Activated naive CD4-positive, alpha-beta T cell (primary cell): ENCODE measurements at places on chromosomes 1 and 21.
A peak's percentile ranks its signal among the peaks of the same experiment; 100 is the strongest.

DNA sequence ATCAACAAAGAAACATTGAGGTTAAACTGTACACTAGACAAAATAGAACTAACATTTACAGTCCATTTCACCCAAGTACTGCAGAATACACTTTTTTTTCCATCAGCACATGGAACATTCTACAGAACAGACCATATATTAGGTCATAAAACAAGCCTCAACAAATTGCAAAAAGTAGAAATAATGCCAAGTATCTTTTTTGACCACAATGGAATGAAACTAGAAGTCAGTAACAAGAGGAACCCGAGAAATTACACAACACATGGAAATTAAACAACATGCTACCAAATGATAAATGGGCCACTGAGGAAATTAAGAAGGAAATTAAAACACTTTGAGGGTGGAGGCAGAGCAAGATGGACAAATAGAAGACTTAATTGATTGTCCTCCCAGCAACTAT is 8.4 kb upstream of the C1orf185 start:
- DNase-seq = no peak

DNA sequence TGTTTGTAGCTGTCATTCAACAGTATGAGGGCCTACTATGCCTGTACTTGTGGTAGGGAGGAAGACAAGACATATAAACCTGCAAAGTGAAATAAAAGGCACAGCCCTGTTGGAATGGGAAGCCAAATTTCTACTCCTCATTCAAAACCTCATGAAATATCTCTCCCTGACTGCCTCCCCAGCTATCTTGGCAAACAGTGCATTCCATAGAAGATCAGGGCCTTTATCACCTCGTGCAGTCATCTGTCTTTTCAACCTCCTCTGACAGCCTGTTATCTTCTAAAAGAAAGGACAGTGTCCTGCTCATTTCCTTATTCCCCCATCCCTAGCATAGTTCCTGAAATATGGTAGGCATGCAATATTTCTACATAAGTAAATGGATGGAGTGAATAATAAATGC is 71.0 kb downstream of the SH3GLB1 start:
- DNase-seq = no peak

- DNase-seq = no peak
These were observed 10.6 kb upstream of the SIM2 start for GRCh38 chr21:36688324-36688723.

DNA sequence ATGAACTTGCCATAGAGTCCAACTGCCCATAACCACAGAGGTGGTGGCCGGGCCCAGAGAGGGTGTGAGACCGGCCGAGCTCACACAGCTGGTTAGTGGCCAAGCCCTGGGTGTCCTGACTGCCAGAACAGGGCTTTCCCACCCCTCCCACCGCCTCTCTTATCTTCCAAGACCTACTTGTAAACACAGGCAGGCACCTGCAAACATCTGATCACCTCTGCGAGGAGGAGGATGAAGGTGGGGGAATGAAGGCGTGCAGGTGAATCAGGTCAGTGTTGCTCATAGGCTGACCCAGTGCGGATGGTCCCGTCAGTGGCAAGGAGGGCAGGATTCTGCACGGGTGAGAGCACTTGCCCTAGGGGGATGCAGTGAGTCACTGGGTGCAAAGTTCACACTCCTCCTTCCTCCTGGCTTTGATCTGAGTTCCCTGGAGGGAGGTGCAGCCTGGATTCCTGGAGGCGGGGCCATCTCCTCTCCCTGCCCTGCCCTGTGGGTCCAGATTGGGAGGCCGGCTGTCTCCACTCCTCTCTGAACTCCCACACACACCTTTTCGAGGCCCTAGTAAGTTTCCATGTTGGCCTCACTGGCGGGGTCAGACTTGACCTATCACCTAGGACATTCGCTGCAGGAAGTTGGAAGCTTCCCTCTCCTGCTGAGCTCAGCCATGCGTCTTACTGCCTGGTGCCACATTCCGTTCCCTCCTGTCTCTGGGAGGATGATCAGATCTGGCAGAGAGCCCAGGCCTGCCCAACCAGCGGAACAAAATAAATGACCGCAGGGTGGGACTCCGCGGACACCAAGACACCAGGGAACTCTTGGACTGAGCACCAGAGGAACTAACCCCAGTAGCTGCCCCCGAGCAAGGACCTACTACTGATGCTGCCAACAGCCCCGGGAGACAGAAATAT is 7.3 kb downstream of the UQCRHL start:
- no peak for DNase-seq

- DNase-seq = no peak
These were observed 89.5 kb downstream of the ZC3H11B start for GRCh38 chr1:219523411-219523810.

GRCh38 chr21:38772646-38773045 is 33.1 kb upstream of the ETS2 start:
- no peak for DNase-seq

DNA sequence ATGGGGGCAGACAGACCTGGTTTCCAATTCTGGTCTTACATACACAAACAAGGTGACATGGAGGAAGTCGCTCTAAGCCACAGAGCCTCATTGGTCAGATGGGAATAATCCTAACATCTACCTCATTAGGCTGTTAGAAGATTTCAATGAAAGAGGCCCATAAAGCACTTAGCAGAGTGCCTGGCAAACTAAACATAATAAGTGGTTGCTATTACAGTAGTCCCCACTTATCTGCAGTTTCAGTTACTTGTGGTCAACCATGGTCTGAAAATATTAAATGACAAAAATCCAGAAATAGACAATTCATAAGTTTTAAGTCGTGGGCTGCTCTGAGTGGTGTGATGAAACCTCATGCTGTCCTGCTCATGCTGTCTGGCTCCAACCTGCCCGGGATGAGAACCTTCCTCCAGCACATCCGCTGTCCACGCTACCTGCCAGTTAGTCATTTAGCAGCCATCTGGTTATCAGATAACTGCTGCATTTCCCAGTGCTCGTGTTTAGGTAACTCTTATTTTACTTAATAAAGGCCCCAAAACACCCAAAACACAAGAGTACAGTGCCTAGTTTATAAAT is 112.3 kb downstream of the DDX20 start:
- no peak for DNase-seq

DNA sequence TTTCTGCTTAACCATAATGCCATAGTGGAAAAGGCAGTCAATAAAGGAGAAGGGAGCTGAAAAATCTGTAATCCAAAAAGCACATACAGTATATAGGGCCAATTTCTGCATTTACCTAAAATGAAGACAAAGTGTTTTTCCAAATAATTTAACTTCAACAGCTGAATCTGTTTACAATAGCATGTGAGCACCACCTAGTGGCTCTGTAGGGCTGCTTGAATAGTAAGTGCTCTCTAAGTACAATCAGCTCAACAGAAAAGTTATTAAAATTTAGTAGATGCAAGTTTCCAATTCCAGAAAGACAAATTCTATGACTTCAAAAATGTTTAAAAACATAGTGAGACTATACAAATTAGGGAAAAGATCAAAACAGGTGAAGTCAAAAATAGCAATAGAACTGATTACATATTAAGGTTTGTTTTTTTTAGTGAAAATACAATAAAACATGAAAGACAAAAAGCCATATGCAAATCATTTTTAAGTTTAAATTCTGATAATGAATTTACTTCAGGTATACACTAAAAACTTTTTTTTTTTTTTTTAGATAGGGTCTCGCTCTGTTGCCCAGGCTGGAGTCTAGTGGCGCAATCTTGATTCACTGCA is 220.0 kb downstream of the SETD4 start:
- DNase-seq = no peak

GRCh38 chr1:46646844-46647243 is 21.3 kb downstream of the ATPAF1 start:
- DNase-seq = no peak

DNA sequence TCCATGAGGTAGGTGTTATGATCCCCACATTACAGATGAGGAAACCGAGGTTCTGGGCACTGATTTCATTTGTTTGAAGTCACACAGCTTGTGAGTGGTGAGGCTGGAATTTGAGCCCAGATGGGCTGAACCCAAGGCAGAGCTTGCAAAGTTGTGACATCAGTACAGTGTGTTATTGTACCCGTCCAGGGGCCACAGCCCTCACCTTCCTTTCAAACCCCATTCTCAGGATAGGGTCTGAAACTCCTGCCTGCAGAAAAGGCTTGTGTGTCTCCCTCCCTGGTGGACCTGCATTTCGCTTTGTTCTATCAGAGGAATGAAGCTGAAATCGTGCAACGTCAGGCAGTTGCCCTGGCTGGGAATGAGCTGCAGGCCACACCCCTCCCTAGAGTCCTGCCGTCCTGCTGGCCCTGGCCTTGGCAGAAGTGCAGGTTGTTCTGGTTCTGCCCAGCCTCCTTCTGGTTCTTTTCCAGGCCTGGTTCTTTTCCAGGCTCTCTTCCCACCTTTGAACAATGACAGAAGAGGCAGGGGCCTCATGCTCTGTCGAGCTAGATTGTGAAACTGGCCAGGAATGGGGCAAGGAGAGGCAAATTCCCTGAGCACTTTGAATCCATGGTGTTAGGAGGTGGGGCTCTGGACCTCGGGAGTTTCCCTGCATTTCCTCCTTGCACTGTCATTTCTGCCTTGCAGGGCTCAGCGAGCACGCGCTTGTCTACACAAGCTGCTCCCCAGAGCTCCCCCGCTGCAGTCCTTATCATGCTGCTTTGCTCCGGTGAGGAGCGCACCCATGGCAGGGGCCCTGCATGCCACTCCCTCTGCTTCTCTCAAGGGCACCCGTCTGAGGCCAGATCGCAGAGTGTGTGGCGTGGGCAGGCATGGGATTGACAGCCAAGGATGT is 8.2 kb upstream of the MYOM3 start:
- no peak for DNase-seq

DNA sequence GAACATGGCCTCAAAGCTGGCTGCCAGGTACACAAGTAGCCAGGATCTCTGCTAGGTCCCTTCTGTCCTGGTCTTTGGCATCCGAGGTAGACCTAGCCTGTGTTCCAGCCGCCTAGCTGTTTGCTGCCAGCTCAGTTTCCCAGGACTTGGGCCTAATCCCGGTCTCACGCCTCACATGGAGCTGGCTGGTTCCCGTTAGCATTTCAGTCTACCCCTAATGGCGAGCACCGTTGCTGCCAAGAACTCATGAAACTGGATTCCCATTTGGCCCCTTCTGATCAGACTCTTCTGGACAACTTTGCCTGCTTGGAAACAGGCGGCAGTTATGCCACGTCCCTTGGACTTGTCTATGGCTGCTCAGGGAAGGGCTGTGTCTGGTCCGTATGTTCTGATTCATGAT is 26.2 kb upstream of the HHAT start:
- DNase-seq = no peak

GRCh38 chr1:41222496-41222895 is 19.6 kb downstream of the SCMH1 start:
- DNase-seq = no peak

GRCh38 chr1:201468844-201469644 is at the start of gene PHLDA3:
Gene PHLDA3 (minus strand): TSS chr1:201469188. CDS start chr1:201468786, 402 bp downstream.
- DNase-seq = no peak

- DNase-seq = no peak
These were observed 34.3 kb downstream of the VAMP4 start for GRCh38 chr1:171707583-171707982.

GRCh38 chr21:25638660-25639550 is at the start of gene JAM2:
Gene JAM2 (plus strand): TSS chr21:25639258. CDS start chr21:25639822, 564 bp downstream.
- peak; percentile 10 for DNase-seq

GRCh38 chr1:79617777-79618176 is 611.2 kb upstream of the ADGRL4 start:
- no peak for DNase-seq

DNA sequence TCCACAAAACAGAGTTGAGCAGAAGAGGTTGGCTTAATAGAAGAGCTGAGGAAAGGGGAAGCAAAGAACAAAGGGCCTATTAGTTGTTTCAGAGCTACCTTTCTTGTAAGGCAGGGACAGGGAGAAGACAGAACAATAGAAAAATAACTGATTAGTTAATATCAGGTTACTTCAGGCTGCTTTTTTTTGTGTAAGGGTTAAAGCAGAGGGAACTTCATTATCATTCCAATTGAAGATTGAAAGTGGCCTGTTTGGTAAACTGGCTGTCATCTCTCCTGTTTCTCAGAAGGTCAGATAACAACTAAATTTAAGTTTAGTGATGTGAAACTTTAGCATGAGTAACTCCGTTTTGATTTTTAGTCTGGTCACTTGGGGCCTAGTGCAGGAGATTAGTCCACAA is 22.3 kb downstream of the CDC42 start:
- no peak for DNase-seq

GRCh38 chr1:174167265-174167803 is 8.0 kb downstream of the RABGAP1L start:
- no peak for DNase-seq

DNA sequence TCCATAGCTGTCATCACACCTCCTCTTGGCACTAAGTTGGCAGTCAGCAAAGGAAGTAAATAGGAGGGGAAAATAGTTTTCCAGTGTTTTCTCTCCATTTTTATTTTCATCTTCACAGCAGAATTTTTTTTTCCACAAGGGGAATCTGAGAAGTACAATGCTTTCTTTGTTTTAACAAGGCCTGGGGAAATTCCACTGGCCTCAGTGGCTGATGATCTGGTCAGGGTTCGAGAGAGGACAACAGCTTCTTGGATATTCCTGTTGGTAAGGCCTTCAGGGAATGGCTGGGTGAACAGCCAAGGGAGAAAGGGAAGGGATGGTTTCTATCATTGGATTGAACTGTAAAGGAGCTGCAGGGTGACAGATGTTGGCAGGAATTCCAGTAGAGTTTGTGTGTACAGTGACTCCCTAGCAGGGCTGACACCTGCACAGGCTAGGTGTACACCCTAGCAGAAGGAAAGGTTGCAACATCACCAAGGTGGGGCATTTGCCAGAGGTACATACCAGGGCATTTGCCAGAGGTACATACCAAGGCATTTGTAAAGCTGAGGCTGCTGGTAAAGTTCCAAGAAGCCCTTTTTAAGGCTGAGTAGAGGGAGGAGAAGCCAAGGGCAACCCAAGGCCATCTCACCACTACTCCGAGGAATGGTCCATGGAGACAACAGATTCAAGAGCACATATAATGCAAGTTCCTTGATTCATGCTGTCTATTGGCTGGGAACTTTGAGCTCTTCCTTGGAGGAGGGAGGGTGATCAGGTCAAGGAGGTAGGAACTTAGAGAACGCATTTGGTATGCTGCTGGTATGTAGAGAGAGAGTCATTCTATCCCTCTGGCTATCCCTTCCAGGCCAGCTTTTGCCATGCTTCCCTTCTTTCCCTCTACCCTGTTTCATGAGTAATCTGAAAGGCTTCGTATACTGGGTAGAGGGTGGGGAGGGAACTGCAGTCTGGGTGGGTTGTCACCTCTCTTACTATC is 3.1 kb downstream of the GJA5 start:
- no peak for DNase-seq
